ENCODE measurements at places on chromosomes 16 and 17.

DNA sequence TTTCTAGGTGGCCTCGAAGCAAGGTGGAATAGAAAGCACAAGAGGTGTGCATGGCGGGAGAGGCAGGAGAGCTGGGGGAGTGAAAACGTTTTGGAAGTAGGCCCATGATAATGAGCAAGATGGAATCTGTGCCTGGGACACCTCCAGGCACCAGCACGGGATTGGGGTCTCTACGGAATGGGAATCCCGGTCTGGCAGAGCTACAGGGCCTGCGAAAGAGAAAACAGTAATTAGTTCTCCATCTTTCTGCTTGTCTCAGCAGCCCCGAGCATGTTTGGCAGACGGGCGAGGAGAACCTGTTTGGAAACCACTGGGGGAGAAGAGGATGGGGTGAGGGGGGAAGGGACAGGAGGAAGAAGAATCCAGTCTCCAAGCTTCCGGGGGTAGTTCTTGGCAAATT, 258.7 kb downstream of the SOX9 start:
- no peak for DNase-seq

- DNase-seq: no peak
Observed at GRCh38 chr17:67696853-67697498, 20.8 kb upstream of the NOL11 start.

DNA sequence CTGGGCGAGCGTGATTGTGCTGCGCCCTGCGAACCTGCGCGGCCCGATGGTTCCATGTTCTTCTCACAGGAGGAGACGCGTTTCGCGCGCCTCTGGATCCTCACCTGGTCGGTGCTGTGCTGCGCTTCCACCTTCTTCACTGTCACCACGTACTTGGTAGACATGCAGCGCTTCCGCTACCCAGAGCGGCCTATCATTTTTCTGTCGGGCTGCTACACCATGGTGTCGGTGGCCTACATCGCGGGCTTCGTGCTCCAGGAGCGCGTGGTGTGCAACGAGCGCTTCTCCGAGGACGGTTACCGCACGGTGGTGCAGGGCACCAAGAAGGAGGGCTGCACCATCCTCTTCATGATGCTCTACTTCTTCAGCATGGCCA, 1.0 kb downstream of the FZD2 start:
- DNase-seq: no peak

- no peak for DNase-seq
Observed at GRCh38 chr16:81876273-81876900, 97.3 kb downstream of the PLCG2 start.

DNA sequence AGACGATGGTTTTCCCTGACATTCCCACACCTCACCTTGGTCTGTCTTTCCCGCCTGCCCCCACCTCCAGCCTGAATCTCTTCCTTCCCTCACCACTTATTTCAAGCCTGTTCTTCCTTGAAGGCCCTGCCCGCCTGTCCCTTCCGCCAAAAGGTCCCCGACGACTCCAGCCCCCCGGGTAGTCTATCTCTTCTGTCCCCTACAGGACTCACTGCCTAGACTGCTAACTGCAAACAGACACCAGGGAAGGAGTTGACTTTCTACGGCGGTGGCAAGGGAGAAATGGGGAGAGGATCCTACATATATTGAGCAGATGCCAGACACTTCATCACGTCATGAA, 53.7 kb downstream of the NT5M start:
- DNase-seq: no peak

DNA sequence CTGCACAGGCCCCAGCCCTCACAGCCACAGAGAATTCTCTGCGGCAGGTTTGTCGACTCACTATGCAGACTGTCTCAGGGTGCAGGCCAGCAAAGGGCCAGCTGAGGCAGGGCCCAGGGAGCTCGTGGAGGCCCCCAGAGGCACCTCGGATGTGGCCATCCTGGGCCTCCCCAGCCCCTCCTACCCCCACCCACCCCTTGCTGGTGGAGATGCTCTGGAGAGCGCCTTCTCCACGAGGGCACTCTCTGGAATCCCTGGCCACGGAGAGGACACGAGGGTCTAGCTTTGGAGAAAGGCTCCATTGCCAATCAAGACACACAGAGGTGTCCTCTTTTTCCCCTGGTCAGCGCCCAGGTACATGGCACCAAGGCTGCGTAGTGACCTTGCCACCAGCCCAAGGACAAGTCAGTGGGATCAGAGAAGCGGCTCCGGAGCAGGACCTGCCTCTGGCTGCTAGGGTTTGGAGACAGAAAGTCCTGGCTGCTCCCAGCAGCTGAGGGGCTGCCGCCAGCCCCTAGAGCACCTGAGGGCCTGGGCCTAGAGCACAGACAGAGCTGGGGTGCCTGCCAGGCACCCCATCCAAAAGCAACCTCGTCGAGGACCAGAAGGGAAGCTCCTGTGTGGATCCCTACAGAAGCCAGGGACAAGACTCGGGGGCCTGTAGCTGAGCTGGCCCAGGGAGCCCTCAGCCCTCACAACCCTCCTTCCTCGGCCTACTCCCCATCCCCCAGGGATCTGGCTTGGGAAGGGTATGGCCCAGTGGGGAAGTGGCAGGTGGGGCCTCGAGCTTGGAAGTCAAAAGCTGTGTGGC, 18.7 kb downstream of the ARL2BP start:
- no peak for DNase-seq

- DNase-seq: no peak
Observed at GRCh38 chr17:17506181-17506741, 10.1 kb upstream of the RASD1 start.

DNA sequence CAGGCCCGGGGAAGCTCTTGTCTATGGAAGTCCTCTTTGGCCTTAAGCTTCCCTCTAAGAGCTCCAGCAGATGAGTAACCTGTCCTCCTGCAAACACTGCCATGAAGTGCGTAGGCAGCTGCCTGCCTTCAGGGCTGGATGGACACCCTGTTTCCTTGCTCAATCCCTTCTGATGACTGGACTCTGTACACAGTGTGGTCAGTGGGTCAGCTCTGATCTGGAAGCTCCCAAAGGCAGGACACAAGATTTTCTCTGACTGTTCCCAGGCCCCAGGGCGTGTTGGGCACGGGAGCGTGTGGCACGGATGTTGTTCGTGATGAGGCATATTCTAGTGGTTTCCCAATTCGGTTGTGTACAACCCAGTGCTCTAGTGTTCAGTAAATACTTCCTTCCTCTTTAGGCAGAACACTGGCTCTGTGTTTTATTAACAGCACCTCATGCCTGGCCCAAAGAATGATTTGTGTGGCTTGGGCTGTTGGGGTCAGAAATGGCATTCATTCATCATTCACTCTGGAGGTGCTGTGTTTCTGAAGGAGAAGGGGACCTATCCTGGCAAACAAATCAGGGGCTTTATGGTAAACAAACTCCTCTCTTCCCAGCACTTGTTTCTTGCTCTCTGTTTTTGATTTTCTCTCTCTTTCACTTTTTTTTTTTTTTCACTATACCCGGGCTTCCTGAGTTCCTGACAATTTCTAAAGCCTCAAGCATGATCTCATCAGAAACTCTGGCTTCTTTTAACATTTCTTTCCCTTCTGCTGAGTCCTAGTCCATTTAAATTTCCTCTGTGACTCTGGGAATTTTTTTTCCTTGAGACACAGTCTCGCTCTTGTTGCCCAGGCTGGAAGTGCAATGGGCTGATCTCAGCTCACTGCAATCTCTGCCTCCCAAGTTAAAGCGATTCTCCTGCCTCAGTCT, 12.0 kb upstream of the RNF157 start:
- peak; percentile 75 for DNase-seq

- peak; percentile 7 for DNase-seq
Observed at GRCh38 chr17:11144358-11145233, 96.4 kb upstream of the SHISA6 start.

- DNase-seq: no peak
Observed at GRCh38 chr16:78386557-78387324, 287.3 kb downstream of the WWOX start.

DNA sequence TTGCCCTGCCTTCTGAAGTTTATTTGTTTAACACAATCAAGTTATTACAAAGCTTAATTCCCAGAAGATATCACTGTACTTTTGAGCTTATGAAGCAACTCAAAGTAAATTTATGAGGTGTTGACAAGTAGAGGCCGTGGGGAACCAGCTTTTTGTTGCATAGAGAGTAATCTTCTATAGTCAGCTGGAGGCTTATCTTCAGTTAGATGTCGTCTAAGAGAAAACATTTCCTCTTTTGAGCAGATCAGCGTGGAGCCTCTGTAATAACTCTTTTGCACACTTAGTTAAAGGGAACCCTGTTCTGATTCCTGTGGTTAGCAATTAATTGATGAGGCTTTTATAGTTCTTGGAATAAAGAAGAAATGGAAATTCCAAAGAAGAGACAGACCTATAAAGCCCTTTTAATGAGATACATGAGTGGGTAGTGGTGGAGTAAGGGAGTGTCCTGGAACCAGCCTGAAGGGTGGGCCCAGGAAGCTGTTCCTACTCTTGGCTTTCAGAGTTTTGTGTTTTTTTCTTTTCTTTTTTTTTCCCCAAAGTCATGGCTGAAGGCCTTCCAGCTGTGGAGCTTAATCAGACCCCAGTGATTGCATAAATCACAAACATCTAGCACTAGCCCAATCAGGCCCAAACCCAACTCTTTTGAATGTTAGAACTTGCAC, 28.9 kb upstream of the MAP3K14 start:
- DNase-seq: no peak

DNA sequence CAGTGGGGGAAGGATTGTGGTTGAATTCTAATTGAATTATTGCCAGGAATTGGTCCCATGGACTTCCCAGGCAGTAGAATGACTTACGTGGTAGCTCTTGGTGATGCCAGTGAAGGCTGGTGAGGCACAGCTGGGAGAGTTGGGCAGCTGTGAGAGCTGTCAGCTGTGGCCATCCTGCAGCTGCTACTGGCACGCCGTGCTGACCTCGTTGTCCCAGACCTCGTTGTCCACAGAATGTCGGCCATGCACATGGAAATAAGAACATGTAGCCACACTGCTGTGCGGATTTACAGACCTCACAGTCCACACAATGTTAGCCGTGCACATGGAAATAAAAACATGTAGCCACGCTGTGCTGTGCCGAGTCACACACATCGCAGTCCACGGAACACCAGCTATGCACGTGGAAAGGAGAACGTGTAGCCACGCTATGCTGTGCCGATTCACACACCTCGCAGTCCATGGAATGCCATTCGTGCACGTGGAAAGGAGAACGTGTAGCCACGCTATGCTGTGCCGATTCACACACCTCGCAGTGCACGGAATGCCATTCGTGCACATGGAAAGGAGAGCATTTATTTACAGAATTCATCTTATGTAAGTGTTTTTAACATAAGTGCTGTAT, 59.2 kb downstream of the BANP start:
- DNase-seq: no peak

DNA sequence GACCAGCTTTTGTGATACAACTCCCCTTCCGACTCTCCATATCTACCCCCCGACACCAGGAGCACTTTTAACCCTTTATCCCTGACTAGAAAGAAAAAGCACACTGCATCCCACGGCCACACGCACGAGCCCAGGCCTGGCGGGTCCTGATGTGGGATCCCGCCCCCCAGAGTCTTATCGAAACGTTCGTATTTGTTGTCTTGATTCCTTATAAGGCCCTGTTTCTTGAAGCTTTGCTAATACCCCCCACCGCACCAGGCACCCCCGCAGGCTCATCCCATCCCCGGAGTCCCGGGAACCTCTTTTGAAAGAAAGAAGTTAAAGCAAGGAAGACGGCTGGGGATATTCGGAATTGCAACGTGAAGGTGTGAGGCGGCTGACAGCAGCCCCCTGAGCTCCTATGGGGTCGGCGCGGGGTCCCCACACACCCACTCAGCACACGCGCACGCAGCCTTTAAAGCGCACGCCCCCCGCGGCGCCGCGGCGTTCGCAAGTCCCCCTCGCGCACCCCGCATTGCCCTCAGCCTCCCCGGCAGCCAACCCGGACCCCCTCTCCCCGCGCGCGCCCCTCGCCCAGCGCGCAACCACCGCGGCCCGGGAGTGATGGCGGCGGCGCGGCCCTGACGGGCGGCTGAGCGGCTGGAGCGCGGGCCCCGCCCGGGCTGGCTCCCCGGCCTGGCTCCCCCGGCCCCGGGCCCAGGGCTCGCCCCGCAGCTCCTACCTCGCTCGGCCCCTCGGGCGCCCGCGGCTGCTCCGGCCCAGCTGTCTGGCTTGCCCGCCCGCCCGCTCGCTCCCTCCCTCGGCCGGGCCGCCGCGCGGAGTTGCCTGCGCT, 448 bp downstream of the STAT5B start:
- DNase-seq: no peak

- DNase-seq: no peak
Observed at GRCh38 chr16:57371494-57372371, 557 bp upstream of the CX3CL1 start.

GRCh38 chr16:65413861-65414260, 292.0 kb upstream of the CDH11 start:
- DNase-seq: no peak

DNA sequence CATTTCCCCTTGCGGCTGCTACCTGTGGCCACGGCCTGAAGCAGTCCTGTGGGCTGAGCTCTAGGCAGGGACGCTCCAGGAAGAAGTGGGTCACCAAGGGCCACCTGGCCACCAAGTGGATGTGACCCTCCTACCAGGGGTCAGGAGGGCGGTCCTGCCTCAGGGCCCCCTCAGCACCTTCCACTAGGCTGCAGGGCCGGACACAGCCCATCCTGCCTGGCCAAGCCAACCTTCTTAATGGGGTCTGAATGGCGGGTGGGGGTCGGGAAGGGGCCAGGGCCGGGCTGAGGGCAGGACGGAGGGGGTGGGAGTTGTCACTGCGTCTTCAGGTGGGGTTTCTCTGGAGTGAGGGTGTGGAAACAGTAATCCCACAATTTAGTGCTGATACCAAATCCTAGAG, 13.2 kb upstream of the MLKL start:
- DNase-seq: no peak

- no peak for DNase-seq
Observed at GRCh38 chr17:11720816-11721215, 122.5 kb downstream of the DNAH9 start.

- DNase-seq: no peak
Observed at GRCh38 chr16:65959983-65960382, 406.5 kb upstream of the CDH5 start.

- DNase-seq: peak; percentile 100
Observed at GRCh38 chr17:39863918-39864746, at the start of gene IKZF3. Gene IKZF3 (minus strand): TSS chr17:39864312. CDS start chr17:39864126, 186 bp downstream.

- no peak for DNase-seq
Observed at GRCh38 chr16:1780677-1781072, 1.7 kb downstream of the SPSB3 start.

DNA sequence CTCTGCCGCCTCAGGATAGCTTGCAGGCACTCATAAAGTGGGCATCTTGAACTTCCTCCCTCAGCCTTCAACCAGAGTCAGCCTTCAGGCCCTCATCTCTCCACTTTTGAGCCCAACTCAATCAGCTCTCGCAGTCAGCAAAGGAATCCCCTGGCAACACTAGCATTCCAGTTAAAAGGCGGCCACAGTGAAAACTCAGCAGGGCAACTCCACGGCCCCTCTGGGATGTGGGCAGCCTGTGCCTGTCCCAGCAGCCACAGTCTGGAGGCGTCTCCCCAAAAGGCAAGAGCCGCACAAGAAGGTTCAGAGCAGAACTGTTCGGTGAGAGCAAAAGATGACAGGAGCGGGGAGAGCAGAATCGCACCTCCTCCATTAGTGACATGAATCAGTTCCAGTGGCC, 9.0 kb downstream of the TMEM11 start:
- no peak for DNase-seq

GRCh38 chr16:60203525-60204124, 1469.5 kb upstream of the GOT2 start:
- no peak for DNase-seq
